ENCODE measurements at places on chromosomes 12 and 14. TPM values are rescaled to one million over a fixed set of nuclear protein-coding genes. Genes with fewer than 3 reads are reported as not detected.

SERPINA3 gene
- not detected for total RNA-seq

SLC2A14 gene
- not detected for total RNA-seq

HOXC11 gene
- not detected for total RNA-seq

SERPINA10 gene
- total RNA-seq, result not detected

IFT81 gene
- 1.3 TPM for total RNA-seq

PLEKHD1 gene
- 0.12 TPM for total RNA-seq

KCNC2 gene
- not detected for total RNA-seq

PLEKHG7 gene
- not detected for total RNA-seq

AICDA gene
- 0.17 TPM for total RNA-seq

NUAK1 gene
- 0.02 TPM for total RNA-seq

SLCO1B1 gene
- not detected for total RNA-seq

AKAP3 gene
- total RNA-seq, result 1.4 TPM

SLCO1C1 gene
- not detected for total RNA-seq

NAV3 gene
- total RNA-seq, result not detected

RASAL1 gene
- not detected for total RNA-seq

KRT6C gene
- not detected for total RNA-seq

MAX gene
- total RNA-seq, result 154 TPM

AGAP2 gene
- 70.2 TPM for total RNA-seq

KRT72 gene
- total RNA-seq, result 1.6 TPM

CDH24 gene
- 2.2 TPM for total RNA-seq

CEBPE gene
- 0.34 TPM for total RNA-seq

Data from T-helper 1 cell treated with Interleukin-12 subunit alpha and Interleukin-12 subunit beta and Interleukin-4 antibody, amounts not matched to agents 30 ng/mL and 1 ng/mL, for 36 hours (primary cell).